Stimulated activated CD8-positive, alpha-beta memory T cell treated with anti-CD3 and anti-CD28 coated beads, Interleukin-7, amount 100 ng/mL, for 1 hour (primary cell): ENCODE measurements at places on chromosomes 16 and 17.

- DNase-seq, result no peak
Observed at GRCh38 chr16:57372372-57373116, at the start of gene CX3CL1. TSS of gene CX3CL1 (plus strand) at chr16:57372490. CDS start at chr16:57372569, 79 bp downstream.

GRCh38 chr17:59520251-59520650 lies 45.2 kb upstream of the DHX40 start:
- DNase-seq, result no peak

- DNase-seq, result no peak
Observed at GRCh38 chr16:66728804-66729203, 22.6 kb downstream of the DYNC1LI2 start.

GRCh38 chr16:24748242-24748641 lies 18.8 kb downstream of the TNRC6A start:
- DNase-seq, result no peak

DNA sequence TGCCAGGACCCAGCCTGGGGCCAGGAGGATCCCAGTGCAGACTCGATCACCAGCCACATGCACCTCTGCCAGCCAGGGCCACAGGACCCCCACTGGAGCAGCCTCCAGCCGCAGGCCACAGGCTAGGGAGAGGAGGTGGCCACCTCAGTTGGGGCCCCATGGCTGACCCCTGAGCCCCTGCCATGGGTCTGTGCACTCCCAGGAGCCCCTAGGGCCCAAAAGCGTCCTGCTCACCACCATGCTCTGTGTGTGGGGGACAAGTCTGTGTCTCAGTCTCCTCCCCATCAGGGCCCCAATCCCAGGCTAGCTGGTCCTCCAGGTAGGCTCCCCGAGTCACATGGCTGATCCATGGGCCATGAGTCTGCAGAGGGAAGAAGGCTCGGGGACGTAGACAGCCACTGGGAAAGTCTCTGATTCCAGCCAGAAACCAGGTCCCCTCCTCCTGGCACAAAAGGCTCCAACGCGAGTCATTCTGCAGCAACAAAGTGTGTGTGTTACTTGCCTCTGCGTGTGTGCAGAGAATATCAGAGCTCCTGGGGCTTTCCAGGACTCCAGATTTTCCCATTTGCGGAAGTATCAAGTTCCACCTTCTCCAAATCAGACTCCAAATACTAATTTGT lies 6.1 kb upstream of the PRSS8 start:
- DNase-seq, result no peak

- no peak for DNase-seq
Observed at GRCh38 chr17:72422505-72423285, 301.9 kb downstream of the SOX9 start.

DNA sequence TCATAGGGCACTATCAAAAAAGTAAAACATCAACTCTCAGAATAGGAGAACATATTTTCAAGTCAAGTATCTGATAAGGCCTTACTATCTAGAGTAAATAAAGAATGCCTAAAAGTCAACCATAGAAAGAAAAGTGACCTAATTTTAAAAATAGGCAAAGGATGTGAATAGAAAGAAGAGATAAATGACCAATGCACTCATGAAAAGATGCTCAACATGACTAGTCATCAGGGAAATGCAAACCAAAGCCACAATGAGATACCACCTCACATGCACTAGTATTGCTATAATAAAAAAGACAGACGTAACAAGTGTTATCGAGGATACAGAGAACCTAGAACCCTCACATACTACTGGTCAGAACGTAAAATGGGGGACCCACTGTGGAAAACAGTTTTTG lies 90.8 kb downstream of the DYNLRB2 start:
- no peak for DNase-seq

DNA sequence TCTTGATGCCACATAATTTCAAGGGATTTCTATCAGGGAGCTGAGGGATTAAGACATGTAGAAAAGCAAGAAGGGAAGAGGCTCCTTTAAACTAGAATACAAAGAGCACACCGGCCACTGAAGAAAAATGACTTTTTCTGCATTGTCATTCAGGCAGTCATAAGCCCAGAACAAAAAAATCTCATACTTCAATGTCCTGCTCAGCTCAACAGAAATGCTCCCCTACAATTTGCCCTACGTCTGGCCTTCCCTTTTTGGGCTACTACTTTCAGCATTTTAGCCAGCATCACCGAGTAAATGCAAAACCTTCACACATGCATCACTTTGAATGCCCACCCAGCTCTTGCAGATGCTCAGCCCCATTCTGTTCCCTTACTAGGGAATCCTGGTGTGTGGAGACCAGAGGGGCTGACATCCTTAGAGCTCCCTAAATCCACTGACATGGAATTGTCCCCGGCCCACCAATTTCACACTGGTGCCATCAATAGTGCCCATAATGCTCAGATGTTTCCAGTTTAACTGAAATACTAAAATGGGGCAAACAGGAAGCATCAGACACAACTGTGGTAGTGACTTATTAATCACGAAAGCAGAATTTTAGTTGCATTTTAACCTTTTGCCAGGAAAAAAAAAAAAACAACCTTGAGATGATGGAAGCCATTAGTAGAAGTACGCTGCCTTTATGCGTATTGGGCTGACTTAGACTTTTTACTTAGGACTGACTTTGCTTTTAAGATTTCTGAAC lies 2.7 kb downstream of the MAP3K14 start:
- DNase-seq, result no peak

DNA sequence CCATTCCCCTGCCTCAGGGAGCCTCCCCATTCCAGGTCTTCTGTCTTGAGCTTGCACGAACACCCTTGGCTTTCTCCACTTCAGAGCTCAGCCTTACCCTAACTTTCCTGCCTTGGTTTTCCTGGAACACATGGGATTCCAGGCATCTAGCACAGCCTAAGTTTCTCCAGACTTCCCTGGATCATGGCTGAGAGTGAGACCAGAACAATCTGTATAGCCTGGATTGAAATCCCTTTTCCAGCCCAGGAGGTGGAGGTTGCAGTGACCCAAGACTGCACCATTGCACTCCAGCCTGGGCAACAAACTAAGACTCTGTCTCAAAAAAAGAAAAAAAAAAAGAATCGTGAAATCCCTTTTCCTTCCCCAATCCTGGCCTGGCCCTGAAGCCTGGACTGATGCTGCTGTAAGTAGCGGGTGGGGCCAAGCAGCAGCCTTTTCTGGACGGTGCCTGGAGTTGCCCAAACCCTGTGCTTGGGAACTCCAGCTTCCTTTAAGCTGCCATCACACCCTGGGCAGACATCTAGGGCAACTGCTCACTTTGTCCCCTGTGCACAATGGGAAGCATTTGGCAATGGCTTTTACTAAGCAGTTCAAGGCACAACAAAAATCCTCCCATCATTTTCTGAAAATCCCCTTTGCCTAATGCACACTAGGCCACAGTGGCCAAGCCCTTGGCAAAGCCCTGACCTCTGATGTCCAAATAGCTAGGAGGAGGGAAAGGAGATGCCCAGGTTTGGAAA lies 12.0 kb upstream of the SLC16A5 start:
- DNase-seq, result no peak

DNA sequence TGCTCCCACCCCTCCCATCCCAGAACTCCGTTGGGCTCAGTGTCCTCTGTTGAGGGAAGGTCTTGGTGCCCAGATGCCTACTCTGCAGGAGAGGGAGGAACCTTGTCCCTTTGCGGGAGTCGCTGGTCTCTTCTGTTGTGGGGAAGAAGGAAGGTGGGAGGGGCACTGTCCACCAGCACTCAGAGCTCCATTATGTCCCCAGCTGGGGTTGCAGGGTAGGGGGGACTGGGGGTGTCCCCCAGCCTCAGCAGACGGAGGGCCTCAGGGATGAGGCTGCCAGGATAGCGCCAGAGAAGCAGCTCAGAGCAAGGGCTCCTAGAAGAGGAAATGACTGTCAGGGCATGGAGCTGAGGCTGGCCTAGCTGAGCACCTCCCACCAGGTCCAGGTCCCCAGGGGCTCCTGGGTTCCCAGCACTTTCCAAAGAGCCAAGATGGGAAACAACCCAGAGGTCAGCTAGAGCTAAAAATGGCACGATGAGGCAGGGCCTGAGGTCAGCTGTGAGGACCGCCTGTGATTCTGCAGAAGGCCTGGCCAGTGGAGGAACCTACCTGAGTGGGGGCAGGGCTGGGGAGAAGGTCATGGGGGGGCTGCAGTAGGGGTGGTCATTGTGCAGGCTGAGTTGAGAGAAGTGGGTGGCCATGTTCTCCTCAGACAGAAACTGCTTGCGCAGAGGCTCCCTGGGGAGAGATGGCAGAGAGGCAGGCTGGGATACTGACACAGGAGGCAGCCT lies 893 bp downstream of the HCFC1R1 start:
- no peak for DNase-seq

DNA sequence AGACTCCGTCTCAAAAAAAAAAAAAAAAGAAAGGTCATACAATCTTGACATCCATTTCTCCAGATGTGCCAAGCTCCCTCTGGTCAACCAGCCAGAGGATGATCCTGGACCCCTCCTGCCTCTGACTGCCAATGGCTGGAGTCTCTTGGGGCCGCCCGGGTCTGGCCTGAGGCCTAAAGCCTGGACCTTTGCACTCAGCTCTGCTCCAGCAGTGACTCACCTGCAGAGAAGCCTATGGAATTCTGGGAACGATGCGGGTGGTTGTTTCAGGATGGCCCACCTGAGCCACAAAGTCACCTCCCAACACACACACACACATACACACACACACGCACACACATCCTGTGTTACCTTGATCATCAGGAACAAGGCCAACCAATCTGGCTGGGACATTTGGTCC lies 64.0 kb upstream of the DNAH17 start:
- DNase-seq, result no peak

GRCh38 chr17:73508931-73509605 lies 135.2 kb downstream of the SDK2 start:
- DNase-seq, result no peak

- no peak for DNase-seq
Observed at GRCh38 chr17:34384822-34385605, 22.0 kb upstream of the CCL1 start.

GRCh38 chr17:62900096-62900495 lies 65.9 kb upstream of the TANC2 start:
- DNase-seq, result no peak

GRCh38 chr16:57118461-57119084 lies 26.2 kb downstream of the CPNE2 start:
- DNase-seq, result no peak

- no peak for DNase-seq
Observed at GRCh38 chr17:73400915-73401545, 89.2 kb upstream of the CDC42EP4 start.

DNA sequence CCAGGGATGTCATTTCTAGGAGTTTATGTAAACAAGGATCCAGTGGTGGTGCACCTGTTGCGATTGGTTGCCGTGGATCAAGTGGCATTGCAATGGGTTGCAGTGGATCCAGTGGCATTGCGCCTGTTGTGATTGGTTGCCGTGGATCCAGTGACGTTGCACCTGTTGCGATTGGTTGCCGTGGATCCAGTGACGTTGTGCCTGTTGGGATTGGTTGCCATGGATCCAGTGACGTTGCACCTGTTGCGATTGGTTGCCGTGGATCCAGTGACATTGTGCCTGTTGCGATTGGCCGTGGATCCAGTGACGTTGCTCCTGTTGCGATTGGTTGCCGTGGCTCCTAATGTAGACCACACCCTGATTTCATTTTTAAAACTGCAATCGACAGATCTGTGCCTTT lies 56.2 kb upstream of the CRISPLD2 start:
- no peak for DNase-seq

GRCh38 chr17:76379646-76380376 lies 4.6 kb upstream of the SPHK1 start:
- DNase-seq, result no peak

DNA sequence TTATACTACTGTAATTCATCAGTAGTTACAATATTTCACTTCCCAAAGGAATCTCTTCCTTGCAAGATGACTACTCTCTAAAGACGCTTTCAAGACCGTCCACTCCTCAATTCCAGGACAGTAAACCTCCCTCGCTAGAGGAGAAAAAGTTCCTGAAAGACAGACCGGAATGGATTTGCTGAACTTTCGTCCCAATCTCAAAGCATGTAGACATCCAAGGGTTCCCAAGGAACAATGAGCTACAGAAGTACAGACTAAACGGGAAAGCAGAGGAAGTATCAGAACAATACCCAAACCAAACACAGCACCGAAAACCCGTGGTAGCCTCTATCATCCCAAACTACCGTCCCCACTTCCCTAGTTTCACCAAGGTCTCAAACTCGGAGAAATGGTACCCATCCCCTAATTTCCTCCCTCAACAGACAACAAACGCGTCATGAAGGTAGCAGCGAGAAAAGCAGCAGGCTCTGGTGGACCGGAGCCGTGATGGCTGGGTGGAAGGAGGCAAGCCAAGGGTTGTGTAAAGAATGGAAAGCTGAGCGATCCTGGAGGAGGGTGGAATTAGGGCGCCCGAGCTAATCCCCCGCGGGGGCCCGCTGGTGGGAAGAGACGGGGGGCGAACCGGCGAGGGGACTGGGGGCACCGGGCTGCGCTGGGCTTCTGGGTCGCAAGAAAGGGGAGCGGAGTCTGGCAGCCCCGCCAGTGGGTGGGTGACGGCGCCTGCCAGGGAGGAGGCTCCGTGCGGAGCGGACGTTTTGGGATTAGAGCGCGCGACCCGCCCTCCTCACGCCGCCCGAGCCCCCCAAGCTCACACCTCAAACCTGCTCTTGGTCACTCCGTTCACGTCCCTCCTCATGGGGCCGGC lies 647 bp downstream of the FBXL20 start:
- DNase-seq, result peak; percentile 1

DNA sequence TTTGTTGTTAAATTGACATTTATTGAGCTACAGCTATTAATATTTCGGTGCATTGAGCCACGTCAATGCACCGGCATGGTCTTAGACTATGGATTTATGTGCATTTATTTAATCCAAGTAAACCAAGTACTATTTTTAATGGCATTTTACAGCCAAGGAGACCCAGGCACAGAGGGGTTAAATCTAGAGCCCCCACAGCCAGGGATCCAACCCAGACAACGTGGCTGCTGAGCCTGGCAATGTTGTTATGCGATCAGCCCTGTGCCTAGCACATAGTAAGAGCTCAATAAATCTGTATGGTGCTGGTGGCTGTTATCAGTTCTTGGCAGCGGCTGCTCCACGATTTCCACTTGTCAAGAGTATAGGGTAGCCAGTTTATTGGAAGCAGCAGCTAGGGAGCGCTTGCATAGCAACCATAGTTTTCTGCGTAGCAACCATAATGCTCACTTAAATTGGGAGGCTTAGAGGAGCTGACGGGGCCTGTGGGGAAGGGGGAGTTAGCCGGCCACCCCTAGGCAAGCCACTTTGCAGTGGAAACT lies 541 bp upstream of the RBBP6 start:
- no peak for DNase-seq

GRCh38 chr16:17069681-17070080 lies 401.1 kb downstream of the XYLT1 start:
- DNase-seq, result no peak

DNA sequence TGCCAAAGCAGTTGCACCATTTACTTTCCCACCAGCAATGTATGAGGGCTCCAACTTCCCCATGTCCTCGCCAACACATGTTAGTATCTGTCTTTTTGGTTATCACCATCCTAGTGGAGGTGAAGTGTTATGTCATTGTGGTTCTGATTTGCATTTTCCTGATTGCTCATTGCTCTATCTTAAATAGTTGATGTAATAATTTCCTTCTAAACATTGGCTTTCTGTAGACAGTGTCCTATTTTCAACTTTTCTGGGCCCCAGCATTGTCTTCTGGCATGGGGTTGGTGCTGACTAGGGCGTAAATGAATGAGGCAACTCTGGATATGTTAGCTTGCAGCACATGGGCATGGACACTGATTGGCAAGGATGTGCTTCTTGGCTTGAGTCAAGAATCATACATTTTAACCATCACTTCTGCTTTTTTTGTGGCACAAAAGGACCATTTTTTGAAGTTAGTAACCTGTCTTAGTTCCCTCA lies 25.1 kb downstream of the PLCG2 start:
- DNase-seq, result no peak

- no peak for DNase-seq
Observed at GRCh38 chr17:17871913-17872312, 35.1 kb upstream of the SREBF1 start.

GRCh38 chr16:73285436-73286201 lies 237.7 kb upstream of the ZFHX3 start:
- no peak for DNase-seq
